ENCODE measurements at places on chromosomes 5 and 9.

GRCh38 chr9:88270413-88270812 lies 117.8 kb upstream of the SPIN1 start:
- no peak for DNase-seq

DNA sequence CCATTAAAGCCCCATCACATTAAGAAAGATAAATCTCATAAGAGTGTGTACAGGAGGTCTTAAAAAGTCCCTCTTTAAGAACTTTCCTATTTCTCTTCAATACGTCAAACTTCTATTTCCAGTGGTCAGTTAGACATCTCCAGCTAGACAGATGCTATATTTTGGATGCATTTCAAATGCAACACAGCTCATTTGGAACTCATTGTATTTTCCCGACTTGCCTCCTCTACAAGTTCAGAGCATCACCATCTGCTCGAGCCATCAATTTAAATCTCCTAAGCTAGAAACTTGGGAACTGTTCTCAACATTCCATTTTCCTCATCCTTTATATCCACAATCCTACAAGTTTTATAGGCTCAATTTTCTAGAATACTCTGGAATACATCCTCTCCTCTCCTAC lies 3.2 kb upstream of the UHRF2 start:
- DNase-seq: no peak

DNA sequence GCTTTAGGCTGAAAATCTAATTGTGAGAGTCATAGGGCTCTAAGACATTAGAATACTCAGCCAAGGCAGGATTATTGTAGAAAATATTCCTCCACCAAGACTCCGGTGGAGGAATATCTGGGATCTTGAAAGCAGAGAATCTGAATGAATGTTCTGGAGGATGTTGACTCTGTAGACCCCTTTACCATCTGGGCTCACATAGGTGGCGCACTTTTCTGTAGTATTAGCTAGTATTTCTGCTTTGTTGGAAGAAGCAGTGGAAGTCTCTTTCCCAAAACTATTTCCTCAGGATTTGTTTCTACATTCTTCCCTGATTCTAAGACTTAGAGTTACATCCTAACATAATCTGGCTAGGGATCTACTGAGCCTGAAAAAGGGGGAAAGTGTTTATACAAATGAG lies 752.4 kb upstream of the SEMA6A start:
- no peak for DNase-seq

- no peak for DNase-seq
These were observed 48.8 kb downstream of the EPB41L4B start for GRCh38 chr9:109272045-109272444.
